ENCODE measurements at places on chromosomes 7 and 10. TPM values are rescaled to one million over a fixed set of nuclear protein-coding genes. Genes with fewer than 3 reads are reported as not detected.

Gene CLDN4
- total RNA-seq = 116 TPM

Gene SORCS1
- 0.15 TPM for total RNA-seq

Gene POLR2J3
- 58.1 TPM for total RNA-seq

DNA sequence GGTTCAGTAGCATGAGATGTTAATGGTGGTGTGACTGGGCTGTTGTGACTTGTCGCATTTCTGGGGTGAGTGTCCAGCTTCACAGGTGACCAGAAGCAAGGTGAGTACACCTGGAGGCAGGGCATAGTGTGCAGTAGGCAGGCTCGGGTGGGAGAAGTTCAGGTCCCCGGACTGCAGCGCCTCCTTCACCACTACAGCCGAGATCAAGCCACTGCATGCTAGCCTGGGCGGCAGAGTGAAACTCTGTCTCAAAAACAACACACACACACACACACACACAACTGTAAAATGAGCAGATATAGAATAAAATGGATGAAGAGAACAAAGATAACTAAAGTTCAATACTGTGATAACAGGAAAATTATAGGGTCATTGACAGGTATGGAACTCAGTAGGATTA is 11.1 kb upstream of the PARD3 start:
- H3K27me3 ChIP-seq = no peaks in the 10 kb centered on the region
- no peak for DNase-seq
- no peaks in the 10 kb centered on the region for H3K4me1 ChIP-seq
- no peak overlapping the region for H3K27ac ChIP-seq
- H3K36me3 ChIP-seq = no peaks in the 10 kb centered on the region

GRCh38 chr10:108957681-108958080 is 965.6 kb downstream of the XPNPEP1 start:
- H3K4me3 ChIP-seq = no peak overlapping the region
- H3K27ac ChIP-seq = no peak overlapping the region
- H3K27me3 ChIP-seq = no peaks in the 10 kb centered on the region
- H3K36me3 ChIP-seq = no peaks in the 10 kb centered on the region
- no peaks in the 10 kb centered on the region for H3K4me1 ChIP-seq

Data from lower lobe of right lung (tissue), 2 donors.